HepG2 (cell line): ENCODE measurements at places on chromosomes 2 and 18. TPM values are rescaled to one million over a fixed set of nuclear protein-coding genes. Genes with fewer than 3 reads are reported as not detected.
A peak's percentile ranks its signal among the peaks of the same experiment; 100 is the strongest.

GRCh38 chr18:58438161-58438957 is 190.5 kb downstream of the ALPK2 start:
- no peak for DNase-seq

GRCh38 chr2:94874277-94874997 is 3.2 kb downstream of the TEKT4 start:
- DNase-seq, result peak; percentile 50

The SH3BP4 gene
- polyA plus RNA-seq, result 99.1 and 101 TPM in 2 replicates

- DNase-seq, result no peak
Observed at GRCh38 chr2:109396202-109397180, 217.3 kb downstream of the SEPTIN10 start.

The LIMS3 gene
- polyA plus RNA-seq, result 2.2 TPM in 1 of 2 replicates, not detected in the other

The NMS gene
- polyA plus RNA-seq, result not detected in 2 replicates

The KLHL41 gene
- 0.07 TPM in 1 of 2 replicates, not detected in the other for polyA plus RNA-seq

DNA sequence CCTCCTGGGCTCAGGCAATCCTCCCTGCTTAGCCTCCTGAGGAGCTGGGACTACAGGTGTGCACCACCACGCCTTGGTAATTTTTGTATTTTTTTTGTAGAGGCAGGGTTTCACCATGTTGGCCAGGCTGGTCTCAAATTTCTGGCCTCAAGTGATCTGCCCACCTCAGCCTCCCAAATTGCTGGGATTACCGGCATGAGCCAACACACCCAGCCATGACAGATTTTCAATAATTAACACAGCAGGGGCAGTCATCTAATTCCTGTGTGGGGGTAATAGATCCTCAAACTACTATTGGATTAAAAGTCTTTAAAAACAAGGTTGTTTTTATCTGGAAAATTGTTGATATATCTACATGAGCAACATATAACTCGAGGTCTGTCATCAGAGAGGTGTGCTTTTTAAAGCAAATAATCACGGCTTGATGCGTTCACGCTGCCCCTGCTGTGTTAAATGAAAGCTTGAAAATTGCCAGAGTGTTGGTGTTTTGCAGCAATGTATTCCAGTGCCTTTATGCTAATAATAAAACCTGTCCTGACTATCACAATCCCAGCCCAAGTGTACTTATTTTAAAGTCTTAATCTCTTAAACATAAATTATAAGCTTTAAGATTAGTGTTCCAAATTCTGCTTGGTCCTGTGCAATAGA is 35.6 kb upstream of the ASB1 start:
- DNase-seq, result no peak

DNA sequence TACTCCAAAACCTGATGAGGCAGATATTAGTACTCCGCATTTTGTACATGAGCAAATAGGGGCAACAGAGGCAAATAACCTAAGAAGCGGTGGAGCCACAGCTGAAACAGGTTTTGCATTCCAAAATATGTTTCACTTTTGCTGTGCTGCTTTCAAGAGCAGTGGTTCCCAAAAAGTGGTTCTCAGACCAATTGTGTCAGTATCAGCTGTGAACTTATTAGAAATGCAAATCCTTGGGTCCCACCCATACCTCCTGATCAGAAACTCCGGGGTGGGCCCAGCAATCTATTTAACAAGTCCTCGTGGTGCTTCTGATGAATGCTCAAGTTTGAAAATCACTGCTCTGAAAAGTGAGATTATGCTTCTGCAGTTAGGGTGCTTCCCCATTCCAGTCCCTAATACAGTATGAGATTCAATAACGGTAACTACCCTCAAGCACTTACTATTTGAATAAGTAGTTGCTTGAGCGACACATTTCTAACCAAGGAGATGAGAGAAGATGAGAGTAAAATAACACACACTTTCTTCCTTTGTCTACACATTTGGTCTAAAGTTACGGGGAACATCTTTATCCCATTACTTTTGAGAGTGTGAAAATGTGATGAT is 17.8 kb upstream of the TCF4 start:
- DNase-seq, result no peak

GRCh38 chr2:64524604-64525316 is 632 bp downstream of the AFTPH start:
- DNase-seq, result peak; percentile 30

DNA sequence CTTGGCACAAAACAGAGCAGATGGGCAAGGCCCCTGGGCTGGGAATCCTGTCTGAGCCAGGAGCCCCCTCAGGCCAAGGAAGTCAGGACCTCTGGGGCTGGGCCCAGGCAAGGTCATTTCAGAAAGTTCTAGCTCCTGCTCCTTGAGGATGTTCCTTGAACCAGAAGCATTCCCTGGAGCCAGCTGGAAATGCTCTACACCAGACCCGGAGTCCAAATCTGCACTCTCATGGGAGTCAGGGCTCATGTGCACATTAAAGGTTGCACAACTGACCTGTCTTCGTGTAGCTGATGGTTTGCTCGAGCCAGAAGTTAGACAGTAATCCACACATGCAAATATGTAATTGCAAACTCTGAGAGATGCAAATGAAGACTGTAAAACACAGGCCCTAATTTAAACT is 18.0 kb downstream of the PARD6G start:
- no peak for DNase-seq

DNA sequence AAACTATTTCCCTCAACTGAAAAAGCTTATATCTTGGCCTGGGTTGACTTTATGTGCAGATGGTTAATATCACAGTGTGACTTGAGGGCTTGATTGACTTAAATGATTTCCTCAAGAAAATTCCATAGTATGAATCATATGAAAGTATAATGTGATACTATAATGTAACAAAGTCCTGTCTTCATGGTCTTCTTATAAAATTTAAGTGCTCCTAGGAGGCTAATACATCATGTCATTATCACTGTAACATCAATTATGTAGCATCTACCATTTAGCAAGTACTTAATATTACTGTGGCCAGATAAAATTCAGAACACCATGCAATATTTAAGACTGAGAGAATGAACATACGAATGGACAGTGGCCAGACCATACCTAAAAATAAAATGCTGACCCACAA is 276.1 kb downstream of the RIT2 start:
- no peak for DNase-seq

DNA sequence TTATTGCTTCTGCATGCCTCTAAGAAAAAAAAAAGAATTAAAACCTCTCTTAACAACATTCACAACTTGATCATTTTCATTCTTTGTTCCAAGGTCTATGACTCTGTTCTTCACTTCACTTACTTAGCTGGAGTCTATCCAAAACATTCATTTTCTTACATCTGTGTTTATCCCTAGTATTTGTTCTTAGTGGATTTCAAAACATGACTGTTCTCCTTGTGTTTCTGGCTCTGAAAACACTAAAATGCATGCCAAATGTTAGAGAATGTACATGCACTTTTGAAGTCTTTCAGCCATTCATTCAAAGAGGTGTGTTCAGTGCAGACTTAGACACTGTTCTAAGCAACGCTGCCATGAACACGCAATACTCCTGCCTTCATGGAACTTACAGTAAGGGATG is 138.8 kb downstream of the CNTNAP5 start:
- no peak for DNase-seq
